ACHN (cell line): ENCODE measurements at places on chromosomes 3 and 15.
A peak's percentile ranks its signal among the peaks of the same experiment; 100 is the strongest.

GRCh38 chr15:52480990-52481389 is 47.7 kb downstream of the MYO5A start:
- DNase-seq: no peak

DNA sequence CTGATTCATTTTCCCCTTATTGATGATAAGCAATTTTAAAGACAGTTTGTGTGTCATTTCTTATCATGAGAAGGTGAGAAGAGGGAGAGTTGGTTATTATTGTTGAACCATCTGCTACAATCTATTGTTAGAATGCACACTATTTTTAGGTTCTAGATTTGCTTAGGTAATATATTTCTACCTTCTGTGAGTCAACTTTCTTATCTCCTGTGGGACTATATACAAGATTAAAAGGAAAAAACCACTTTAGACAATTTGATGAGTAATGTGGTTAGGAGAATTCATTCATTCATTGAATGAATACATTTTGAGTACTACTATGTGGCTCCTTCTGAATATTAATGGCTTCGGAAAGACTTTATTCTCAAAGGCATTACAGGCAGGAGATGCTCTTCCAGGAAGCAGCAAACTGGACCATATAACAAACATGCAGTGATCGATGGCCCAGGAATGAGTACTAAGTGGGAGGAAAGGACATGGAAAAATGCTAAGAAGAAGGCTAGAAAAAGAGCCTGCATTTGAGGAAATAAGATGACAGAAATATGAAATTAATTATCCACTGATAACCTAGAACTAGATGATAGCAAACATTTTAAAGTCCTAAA is 22.4 kb downstream of the SPTSSB start:
- DNase-seq: no peak

GRCh38 chr3:167032267-167032876 is 347.7 kb downstream of the ZBBX start:
- peak; percentile 56 for DNase-seq

DNA sequence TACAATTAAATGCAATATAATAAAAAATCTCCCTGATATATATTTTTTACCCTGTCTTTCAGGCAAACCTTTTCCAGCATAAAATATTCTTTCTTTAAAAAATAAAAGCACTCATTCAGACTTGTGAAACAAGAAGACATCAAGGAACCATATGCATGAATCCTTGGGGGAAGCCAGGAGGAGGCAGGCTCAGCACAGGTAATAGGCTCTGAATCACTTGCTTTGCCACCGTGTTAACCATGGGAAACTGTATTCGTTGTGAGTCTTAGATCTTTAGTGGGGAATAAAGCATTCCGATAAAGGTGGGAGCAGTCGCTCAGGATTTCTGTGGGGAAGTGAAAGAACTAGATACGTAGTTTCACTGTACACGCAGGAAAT is 42.4 kb downstream of the FBN1 start:
- DNase-seq: no peak

- no peak for DNase-seq
Observed at GRCh38 chr15:83716605-83717004, 62.7 kb downstream of the ADAMTSL3 start.

DNA sequence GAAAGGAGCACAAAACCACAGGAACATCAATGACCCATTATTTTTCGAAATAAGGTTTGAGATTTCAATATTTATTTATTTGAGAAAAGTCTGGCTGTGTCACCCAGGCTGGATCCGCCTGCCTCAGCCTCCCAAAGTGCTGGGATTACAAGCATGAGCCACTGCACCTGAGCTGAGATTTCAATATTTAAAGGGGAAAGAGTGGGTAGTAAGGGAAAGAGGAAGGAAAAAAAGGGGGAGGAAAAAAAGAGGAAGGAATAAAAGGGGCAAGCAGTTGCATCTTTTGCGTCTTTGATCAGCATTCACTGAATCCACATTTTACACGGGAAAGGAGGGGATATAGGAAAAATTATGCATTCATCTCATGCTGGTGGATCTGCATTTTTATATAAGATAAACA is 47.4 kb downstream of the ERICH6 start:
- DNase-seq: no peak
